ENCODE measurements at places on chromosomes 5 and 9. TPM values are rescaled to one million over a fixed set of nuclear protein-coding genes. Genes with fewer than 3 reads are reported as not detected.

The RHOBTB3 gene
- 8.2 TPM for total RNA-seq

The BAG1 gene
- 139 TPM for total RNA-seq

The CLTA gene
- 441 TPM for total RNA-seq

The SHISAL2B gene
- total RNA-seq, result not detected

The JAKMIP2 gene
- total RNA-seq, result not detected

Data from A549 treated with CORT108297 at 1 μM for 4 hours (cell line).